Activated CD4-positive, alpha-beta T cell treated with anti-CD3 and anti-CD28 coated beads, Interleukin-2, amount 50 U/mL, for 1 hour (primary cell): ENCODE measurements at places on chromosomes 7 and 10.

DNA sequence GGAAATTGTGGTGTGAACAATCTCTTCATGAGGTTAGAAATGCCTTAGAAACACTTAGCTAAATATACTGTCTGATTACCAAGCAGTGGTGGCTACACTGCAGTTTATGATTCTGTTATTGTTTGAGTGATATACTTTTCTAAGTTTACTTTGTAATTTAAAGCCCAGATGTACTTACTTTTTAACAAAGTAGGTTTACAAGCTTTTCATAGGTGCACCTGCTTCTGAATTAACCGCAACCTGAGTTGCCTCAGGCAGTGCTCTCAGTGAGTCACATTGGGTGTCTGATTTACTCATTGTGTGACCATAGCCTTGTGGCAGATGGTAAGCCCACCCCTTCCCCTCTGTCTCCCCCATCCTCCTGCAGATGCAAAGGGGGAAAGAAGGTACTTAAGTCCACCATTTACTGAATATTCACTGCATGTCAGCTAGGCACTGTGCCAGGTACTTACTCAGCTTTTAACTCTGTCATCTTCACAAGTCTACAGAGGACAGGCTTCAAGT is 9.0 kb downstream of the MTURN start:
- no peak for DNase-seq

- DNase-seq, result no peak
Measured at GRCh38 chr10:120308589-120308988, 148.4 kb upstream of the PLPP4 start.

DNA sequence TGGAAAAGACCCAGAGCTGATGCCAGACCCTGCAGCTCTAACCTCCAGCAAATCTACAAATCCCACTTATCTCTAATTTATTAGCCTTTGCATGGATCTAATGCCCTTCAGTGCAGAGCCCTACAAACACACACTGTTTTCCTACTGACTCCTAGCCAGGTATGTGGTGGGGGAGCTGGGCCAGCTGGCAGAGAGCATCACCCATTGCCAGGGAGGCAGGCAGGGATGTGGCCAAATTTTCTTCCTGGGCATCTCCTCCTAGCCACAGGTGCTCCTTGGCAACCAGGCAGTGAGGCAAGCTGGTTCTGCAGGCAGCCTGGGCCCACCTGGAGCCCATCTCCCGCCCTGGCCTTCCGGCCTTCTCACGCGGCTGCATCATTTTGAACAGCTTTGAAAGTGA is 55.9 kb upstream of the EMX2 start:
- no peak for DNase-seq

- DNase-seq, result no peak
Measured at GRCh38 chr7:11290863-11291262, 317.2 kb downstream of the PHF14 start.

- DNase-seq, result no peak
Measured at GRCh38 chr10:76382381-76382851, 951.0 kb downstream of the LRMDA start.

GRCh38 chr7:2666588-2667250 is 21.3 kb upstream of the AMZ1 start:
- DNase-seq, result no peak

DNA sequence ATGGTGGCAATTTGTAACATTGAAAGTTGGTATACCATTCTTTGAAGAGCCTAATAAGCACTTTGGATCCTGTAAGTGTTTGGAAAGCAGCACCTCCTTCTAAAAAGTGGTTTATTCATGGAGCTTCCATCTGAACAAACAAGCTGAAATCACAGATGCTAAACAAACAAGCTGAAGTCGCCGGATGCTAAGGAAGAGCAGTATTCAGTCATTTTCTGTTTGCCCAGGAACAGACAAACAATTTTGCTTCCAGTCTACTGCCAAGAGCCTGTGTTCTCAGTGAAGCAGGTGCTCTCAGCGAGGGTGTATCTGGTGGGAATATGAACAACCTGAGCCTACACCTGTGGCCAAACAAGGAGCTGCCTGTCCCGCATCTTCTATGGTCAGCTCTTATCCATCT is 6.3 kb downstream of the COL28A1 start:
- DNase-seq, result no peak

GRCh38 chr7:111846898-111847297 is 284.6 kb upstream of the IMMP2L start:
- no peak for DNase-seq

GRCh38 chr7:25005658-25006057 is 25.7 kb upstream of the OSBPL3 start:
- no peak for DNase-seq

DNA sequence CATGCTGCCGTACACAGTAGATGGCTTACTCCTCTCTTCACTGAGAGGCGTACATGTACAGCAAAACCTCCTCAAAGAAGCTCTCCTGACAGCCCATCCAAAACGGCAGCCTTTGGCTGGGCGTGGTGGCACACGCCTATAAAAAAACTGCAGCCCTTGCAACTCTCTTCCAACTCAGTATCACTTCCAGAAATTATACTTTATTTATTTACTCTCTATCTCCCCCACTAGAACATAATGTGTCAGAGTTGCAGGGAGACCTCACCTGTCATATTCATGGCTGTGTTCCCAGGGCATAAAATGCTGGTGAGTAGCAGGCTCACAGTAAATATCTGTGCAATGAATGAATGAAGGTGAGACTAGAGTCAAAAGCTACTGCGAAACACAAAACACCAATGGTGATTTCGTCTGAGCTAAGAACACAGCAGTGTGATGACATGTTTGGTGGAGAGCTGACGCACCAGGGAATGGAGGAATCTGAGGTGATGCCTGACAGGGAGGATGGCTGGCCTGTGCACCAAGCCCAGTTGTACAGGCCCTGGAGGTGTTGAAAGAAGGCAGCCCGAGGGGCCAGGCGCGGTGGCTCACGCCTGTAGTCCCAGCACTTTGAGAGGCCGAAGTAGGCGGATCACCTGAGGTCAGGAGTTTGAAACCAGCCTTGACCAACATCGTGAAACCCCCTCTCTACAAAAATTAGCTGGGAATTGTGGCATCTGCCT is 55.3 kb downstream of the COBL start:
- no peak for DNase-seq
